ENCODE measurements at places on chromosomes 2 and 18.
A peak's percentile ranks its signal among the peaks of the same experiment; 100 is the strongest.

DNA sequence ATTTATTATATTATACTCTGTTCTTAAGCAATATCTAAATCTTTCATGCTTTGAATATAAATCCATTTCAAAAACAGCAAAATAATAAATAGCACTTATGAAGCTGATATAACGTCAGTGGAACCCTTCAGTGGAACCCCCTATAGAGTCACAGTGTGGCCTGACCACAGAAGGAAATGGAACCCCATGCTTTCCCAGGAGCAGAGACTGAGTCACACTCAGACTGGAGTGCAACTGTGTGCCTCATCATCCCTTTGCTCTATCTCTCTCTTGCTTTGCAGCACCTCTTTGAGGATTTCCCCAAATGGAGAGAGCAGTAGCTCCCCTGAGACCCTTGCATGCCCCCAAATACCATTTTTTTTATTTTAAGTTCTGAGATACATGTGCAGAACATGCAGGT is 13.1 kb downstream of the NXPH2 start:
- DNase-seq: no peak

DNA sequence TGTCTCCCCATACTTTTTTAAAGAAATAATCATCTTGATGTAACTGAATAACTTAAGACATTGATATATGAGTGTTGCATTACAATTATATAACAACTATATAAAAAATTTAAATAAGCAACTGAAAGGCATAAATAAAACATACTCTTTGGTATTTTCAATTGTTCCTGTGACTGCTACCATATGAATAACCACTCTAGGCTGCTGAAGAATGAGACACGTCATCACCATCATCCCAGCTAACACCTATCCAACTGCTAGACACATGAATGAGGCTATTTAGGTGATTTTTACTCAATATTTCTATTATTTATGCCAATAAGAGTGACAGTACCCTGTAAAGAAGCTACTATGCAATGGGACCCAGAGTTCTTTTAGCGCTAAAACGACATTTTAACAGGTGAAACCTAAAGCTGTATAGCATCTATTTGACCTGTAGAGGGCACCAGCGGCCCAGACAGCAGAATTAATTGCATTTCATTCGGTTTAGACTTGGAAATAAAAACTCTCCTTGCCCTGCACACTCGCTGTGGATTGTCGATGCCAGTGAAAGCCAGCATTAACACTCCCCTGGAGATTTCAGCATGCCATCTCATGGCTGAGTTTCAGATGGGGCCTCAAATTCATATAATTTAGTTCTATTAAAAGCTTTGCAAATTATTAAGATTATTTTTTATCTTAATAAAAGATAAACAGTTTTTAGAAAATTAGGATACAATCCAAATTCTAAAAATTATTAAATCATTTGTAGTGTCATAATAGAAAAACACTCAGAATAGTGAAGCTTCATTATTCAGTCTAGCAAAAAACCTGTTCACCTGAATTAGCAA is 89.4 kb upstream of the MAP2 start:
- DNase-seq: no peak

- no peak for DNase-seq
Measured at GRCh38 chr2:207771421-207771820, 1.7 kb upstream of the FZD5 start.

DNA sequence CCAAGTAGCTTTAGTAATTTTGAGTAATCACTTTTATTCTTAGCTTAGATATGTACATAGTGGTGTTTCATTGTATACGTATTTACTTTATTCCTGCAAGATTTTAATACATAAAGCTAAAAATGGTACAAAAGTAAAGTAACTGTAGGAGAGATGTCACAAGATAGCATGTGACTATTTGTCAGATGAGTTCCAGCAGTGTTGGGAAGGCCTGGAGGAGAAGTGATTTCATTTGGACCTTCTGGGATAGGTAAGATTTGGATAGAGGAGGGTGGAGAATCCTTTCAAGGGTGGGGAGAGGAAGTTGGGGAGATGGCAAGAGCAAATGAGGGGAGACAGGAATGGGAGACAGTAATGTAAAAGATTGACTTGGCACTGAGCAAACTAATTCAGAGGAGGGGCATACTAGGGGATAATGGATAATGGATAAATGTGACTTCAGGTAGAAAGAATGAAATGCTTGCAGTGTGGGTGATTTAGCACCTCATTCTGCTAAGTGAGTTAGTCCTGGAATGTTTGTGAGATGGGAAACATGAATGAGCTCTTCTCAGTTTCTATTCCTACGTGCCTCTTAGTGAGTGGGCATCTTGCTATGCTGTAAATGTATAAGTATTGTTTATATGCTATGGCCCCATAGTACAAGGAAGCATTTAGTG is 10.5 kb downstream of the WDR43 start:
- no peak for DNase-seq

- DNase-seq: no peak
Measured at GRCh38 chr2:185894223-185894622, 155.6 kb downstream of the FSIP2 start.

DNA sequence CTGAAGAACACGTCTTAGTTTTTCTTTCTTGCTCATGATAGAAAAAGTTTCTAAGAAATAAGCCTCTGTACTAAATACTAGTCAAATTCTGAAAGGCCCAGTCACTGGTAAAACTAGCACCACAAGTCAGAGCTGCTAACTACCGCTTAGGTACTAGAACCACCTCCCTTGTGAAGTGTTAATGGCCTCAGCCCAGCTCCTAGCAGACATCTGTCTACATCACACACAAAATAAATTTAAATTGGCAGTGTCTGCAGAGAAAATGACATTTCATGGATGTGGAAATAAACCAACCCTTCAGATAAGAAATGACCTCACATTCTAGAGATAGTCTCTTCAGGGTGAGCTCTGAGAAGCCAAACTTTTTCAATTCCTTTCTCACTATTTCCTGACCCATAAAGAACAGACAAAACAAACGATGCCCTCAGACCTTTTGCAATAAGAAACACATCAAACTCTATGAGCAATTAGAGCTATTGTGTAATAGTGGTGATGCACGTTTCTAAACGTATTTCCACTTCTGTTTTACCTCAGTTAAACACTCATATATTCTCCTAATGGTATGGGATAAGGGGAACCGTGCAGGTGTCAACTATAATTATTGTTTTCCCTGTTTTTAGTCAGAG is 70.3 kb upstream of the DSG1 start:
- DNase-seq: no peak

GRCh38 chr18:32438173-32438572 is 32.5 kb downstream of the GAREM1 start:
- peak; percentile 79 for DNase-seq

GRCh38 chr2:175931805-175932204 is 70.3 kb downstream of the LNPK start:
- DNase-seq: no peak

DNA sequence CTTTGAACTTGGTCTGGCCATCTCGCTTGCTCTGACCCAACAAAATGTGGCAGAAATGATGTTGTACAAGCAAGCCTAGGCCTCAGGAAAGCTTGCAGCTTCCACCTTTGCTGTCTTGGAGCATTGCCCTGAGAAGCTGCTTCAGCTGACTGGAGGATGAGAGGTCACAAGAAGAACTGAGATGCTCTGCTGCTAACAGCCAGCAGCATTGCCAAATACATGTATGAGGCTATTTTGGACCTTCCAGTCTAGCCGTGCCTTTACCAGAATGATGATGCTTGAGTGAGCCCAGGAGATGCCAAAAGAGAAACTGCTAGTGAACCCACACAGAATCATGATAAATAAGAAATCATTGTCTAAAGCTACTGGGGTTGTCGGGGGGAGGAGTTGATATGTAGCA is 13.2 kb upstream of the ITGAV start:
- DNase-seq: no peak

GRCh38 chr2:44947028-44947375 is 5.5 kb downstream of the SIX3 start:
- DNase-seq: no peak

DNA sequence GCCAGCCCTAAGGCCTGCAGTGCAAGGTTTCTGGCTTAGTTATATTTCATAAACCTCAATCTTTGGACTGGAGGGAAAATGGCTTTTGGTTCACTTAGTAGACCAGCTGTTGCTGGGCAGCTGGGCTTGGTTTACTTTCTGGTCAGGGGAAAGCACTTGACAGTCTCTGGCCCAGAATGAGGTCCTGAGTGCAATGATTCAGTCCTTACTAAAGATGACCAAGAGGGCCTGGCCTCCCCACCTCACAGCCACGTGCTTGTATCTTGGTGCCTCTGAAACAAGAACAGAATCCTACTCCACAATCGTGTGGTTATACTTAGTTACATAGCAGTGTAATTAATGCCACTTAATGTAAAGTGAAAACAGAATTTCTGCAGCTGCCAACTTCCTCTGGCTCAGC is 325.5 kb upstream of the MEIS1 start:
- no peak for DNase-seq

DNA sequence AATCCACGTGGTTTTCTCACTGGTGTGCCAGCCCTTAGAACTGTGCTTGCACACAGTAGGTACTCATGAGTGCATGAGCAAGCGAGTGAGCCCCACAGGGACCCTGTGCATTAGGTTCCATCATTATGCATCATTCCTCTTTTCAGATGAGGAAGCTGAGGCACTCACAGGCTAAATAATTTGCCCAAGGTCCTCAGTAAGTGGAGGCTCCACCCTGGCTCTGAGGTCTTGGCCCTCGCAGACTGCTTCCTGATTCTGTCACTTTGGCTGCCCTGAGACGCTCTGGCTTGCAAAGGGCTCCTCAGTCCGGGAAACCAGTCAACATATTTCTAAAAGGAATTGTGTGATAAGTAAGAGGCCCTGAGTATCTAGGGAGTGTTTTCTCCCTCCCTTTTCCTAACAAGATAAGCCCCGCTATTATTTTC is 71.7 kb downstream of the IL1R2 start:
- peak; percentile 80 for DNase-seq

GRCh38 chr2:205324355-205324754 is 357.9 kb upstream of the NRP2 start:
- no peak for DNase-seq

GRCh38 chr2:63424329-63425078 is 163.8 kb downstream of the WDPCP start:
- no peak for DNase-seq

GRCh38 chr2:228247335-228247734 is 65.8 kb upstream of the SPHKAP start:
- no peak for DNase-seq

GRCh38 chr2:198571393-198571792 is 767.0 kb downstream of the PLCL1 start:
- DNase-seq: no peak

- DNase-seq: no peak
Measured at GRCh38 chr2:36397728-36398413, 42.3 kb downstream of the CRIM1 start.

- no peak for DNase-seq
Measured at GRCh38 chr18:49247781-49248180, 212.7 kb downstream of the DYM start.

DNA sequence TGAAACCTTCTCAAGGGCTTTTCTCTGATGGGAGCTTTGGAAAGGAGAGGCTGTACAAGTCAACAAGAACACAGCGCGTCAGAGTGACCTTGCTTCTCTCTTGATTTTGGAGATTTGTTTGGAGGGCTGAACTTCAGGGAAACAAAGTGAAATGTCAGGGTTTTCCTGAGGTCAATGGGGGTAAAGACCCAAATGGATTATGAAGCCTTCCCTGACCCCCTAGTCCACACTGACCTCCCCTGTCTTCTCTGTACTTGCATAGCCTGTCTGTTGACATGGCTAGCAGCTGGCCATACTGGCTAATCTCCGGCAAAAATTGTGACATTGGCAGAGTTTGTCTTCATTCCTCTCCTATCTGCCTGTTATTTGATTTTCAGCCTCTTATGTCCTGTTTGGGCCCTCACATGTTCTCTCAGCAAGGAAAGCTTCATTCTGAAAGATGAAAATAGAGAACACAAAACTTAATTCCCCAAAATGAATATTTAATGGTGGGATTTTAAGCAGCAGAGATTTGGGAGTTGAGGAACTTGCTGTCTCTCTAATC is 149.3 kb upstream of the HAAO start:
- DNase-seq: no peak

- peak; percentile 79 for DNase-seq
Measured at GRCh38 chr18:31102025-31102684, at the start of gene DSC2. DSC2 (minus strand) TSS chr18:31102421; CDS start chr18:31101971, 450 bp downstream.

DNA sequence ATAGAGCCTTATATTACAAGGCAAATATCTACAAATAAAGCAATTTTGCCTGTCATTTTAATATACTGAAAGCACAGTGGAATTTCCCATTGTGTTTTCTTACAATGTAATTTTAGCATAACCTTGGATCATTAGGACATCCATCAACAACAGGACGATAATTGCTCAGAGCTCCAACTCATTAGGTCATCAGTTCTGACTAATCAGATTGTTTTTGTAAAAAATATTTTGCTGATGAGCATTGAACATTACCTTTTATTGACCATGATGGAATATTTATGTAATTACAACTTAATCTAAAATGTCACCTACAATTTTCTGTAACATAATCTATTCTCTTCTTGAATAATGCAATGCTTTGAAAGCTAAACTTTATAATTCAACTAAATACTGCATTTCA is 215.3 kb upstream of the DSEL start:
- no peak for DNase-seq

GRCh38 chr2:189362283-189362682 is 79.0 kb upstream of the WDR75 start:
- no peak for DNase-seq

DNA sequence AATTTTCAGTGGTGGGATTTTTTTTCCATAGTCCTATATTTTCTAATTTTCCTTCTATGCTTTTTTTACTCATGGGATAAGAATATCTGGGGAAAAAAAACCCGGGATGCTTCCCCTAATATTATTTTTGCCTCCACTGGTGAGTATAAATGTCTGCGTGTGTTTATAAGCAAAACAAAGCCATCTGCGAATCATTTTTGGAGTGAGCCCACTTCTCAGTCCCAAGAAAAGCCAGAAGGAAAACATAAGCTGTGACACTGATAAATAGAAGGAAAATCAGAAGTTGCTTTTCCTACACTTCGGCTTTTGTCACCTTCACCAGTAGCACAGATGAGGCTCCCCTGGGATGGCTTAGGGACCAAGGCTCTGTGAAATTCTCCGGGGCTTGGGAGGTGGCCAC is 134.7 kb upstream of the PID1 start:
- no peak for DNase-seq

- no peak for DNase-seq
Measured at GRCh38 chr2:36964496-36965058, 1.8 kb downstream of the STRN start.

GRCh38 chr18:79853303-79853992 is 55.7 kb downstream of the KCNG2 start:
- no peak for DNase-seq

GRCh38 chr18:68839701-68840100 is 41.8 kb downstream of the CCDC102B start:
- no peak for DNase-seq

DNA sequence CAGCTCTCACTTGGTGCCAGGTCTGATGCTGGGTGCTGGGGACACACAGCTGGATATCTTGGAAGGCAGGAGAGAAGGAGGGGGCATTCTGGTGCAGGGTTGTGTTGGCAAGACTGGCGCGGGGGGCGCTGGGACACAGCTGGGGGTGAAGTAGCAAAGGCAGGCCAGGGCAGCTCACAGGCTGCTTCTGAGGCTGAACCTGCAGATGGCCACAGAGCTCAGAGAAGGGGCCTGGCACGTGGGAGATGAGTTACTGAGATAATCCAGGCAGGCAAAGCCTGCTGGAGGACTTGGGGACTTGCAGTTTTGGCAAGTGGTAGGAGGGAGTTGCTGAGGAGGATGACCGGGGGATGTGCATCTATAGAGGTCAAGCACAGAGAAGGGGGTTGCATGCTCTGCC is 16.2 kb upstream of the DGKD start:
- DNase-seq: no peak

- DNase-seq: no peak
Measured at GRCh38 chr2:24543252-24543651, 52.2 kb downstream of the NCOA1 start.

Data from Right ventricle myocardium inferior (tissue), 1 donor.